ENCODE measurements at places on chromosomes 11 and 22. TPM values are rescaled to one million over a fixed set of nuclear protein-coding genes. Genes with fewer than 3 reads are reported as not detected.

CASP12 gene
- 12.0 TPM for total RNA-seq

VEGFB gene
- 146 TPM for total RNA-seq

GRCh38 chr11:46942172-46942571 lies 5.6 kb downstream of the CSTPP1 start:
- H3K4me1 ChIP-seq, result no peaks in the 10 kb centered on the region
- no peaks in the 10 kb centered on the region for H3K36me3 ChIP-seq
- no peaks in the 10 kb centered on the region for H3K27me3 ChIP-seq
- H3K4me3 ChIP-seq, result no peak overlapping the region
- DNase-seq, result no peak
- no peak overlapping the region for H3K27ac ChIP-seq

- H3K36me3 ChIP-seq, result no peaks in the 10 kb centered on the region
- no peak overlapping the region for H3K4me3 ChIP-seq
- no peaks in the 10 kb centered on the region for H3K27me3 ChIP-seq
- no peaks in the 10 kb centered on the region for H3K4me1 ChIP-seq
Observed at GRCh38 chr11:9073466-9074225, 17.8 kb downstream of the SCUBE2 start.

GRCh38 chr11:118485273-118485672 lies 42.0 kb upstream of the TTC36 start:
- no peaks in the 10 kb centered on the region for H3K4me1 ChIP-seq
- DNase-seq, result no peak
- no peak overlapping the region for H3K27ac ChIP-seq
- no peaks in the 10 kb centered on the region for H3K27me3 ChIP-seq

DNA sequence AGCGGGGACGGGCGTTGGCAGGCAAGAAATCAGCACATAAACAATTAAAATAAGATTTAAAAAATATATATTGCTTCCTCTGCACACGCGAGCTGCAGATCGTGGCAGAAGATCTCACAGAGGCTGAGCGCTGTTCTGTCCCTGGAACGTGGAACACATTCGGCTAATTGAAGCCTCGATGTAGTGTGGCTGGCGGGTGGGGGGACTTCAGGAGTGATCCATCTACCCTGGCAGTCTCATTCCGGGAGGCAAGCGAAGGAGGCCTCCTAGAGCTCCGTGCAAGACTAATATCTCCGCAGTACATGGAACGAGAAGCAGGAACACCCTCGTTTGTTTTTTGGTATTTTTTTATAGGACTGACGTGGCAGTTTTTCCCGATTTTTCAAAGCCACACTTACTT lies 402.4 kb downstream of the MN1 start:
- H3K4me3 ChIP-seq, result no peak overlapping the region
- no peaks in the 10 kb centered on the region for H3K36me3 ChIP-seq
- H3K27ac ChIP-seq, result peak overlapping the region; percentile 38
- peak; percentile 48 for DNase-seq
- H3K4me1 ChIP-seq, result peaks cover 4% of the 10 kb centered on the region

DNA sequence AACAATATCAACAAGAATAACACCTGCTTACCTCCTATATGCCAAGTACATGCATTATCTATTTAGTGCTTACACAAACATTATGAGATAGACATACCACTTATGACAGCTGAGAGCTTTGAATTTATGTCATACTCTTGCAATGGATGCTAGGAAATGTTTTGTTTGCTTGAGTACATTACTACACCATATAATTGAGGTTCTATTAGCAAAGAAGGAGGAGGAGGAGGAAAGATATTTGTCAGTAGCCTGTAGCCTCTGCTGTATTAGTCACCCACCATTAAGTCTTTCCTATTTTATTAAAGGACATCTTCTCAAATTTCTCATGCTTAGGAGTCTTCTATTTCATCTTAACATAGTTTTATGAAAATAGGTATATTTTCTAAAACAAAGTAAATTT lies 6.4 kb downstream of the ANO5 start:
- no peak overlapping the region for H3K27ac ChIP-seq
- H3K27me3 ChIP-seq, result no peaks in the 10 kb centered on the region
- H3K4me3 ChIP-seq, result no peak overlapping the region
- DNase-seq, result no peak
- no peaks in the 10 kb centered on the region for H3K36me3 ChIP-seq

DNA sequence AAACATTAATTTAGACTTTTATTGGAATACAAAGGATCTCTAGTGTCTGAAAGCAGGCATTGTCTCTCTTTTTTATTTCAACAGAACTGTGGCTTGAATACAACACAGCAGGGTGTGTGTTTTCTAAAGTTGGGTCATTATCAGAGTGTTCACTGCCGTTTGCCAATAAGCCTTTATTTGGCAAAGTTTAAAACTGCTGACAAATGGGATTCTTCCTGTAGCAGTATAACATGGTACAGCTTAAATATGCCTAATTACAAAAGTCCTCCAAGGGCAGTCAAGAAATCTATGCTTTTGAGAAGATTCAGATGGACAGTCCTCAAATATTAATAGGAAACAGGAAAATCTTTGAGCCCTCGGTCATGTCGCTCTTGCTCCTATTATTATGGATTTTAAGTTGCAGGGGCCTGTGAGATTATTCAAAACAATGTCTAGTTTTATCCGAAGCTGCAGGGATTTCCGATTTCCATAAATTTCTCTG lies 199.9 kb downstream of the MAML2 start:
- no peak for DNase-seq
- no peak overlapping the region for H3K27ac ChIP-seq
- H3K27me3 ChIP-seq, result no peaks in the 10 kb centered on the region
- H3K4me1 ChIP-seq, result peaks cover 3% of the 10 kb centered on the region

GRCh38 chr11:32081901-32082300 lies 9.0 kb upstream of the RCN1 start:
- peaks cover 7% of the 10 kb centered on the region for H3K4me1 ChIP-seq
- H3K36me3 ChIP-seq, result no peaks in the 10 kb centered on the region
- H3K27me3 ChIP-seq, result no peaks in the 10 kb centered on the region
- no peak overlapping the region for H3K27ac ChIP-seq
- no peak for DNase-seq

- no peak for DNase-seq
- H3K4me3 ChIP-seq, result no peak overlapping the region
- H3K27me3 ChIP-seq, result no peaks in the 10 kb centered on the region
- no peaks in the 10 kb centered on the region for H3K36me3 ChIP-seq
- no peaks in the 10 kb centered on the region for H3K4me1 ChIP-seq
Observed at GRCh38 chr11:110856996-110857812, 145.0 kb upstream of the ARHGAP20 start.

- DNase-seq, result no peak
- no peak overlapping the region for H3K27ac ChIP-seq
- H3K27me3 ChIP-seq, result no peaks in the 10 kb centered on the region
- no peak overlapping the region for H3K4me3 ChIP-seq
Observed at GRCh38 chr11:105220121-105220520, 80.6 kb upstream of the CARD18 start.

DNA sequence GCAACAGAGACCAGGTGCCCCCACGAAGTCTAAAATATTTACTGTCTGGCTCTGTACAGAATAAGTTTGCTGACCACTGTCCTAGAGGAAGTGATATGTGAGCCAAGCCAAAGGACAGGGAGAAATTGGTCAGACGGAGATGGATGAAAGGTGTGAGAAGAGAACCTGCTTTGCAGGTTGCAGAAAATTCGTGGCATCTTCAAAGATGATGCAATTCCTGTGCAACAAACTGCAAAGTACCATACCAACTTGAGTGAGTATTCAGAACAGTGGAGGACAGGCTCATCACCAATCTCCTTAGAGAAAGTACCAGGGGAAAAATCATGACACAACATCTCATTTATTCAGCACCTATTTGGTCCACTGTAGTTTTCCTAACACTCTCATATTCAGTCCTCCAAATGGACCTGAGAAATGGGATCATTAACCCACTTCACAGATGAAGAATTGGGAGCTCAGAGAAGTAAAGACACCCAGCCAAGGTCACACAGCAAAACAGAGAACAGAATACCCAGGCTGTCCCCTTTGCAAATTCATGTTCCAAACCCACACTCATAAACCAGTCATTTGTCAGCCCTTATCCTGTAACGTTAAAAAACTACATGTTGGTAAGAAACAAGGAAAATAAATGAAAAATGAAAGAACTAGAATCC lies 536.8 kb downstream of the MIAT start:
- no peak overlapping the region for H3K4me3 ChIP-seq
- peaks cover 5% of the 10 kb centered on the region for H3K4me1 ChIP-seq
- no peak overlapping the region for H3K27ac ChIP-seq
- no peak for DNase-seq

GRCh38 chr11:45217991-45218390 lies 68.2 kb downstream of the SYT13 start:
- H3K27me3 ChIP-seq, result no peaks in the 10 kb centered on the region
- no peak overlapping the region for H3K4me3 ChIP-seq
- H3K4me1 ChIP-seq, result no peaks in the 10 kb centered on the region
- no peak overlapping the region for H3K27ac ChIP-seq

DNA sequence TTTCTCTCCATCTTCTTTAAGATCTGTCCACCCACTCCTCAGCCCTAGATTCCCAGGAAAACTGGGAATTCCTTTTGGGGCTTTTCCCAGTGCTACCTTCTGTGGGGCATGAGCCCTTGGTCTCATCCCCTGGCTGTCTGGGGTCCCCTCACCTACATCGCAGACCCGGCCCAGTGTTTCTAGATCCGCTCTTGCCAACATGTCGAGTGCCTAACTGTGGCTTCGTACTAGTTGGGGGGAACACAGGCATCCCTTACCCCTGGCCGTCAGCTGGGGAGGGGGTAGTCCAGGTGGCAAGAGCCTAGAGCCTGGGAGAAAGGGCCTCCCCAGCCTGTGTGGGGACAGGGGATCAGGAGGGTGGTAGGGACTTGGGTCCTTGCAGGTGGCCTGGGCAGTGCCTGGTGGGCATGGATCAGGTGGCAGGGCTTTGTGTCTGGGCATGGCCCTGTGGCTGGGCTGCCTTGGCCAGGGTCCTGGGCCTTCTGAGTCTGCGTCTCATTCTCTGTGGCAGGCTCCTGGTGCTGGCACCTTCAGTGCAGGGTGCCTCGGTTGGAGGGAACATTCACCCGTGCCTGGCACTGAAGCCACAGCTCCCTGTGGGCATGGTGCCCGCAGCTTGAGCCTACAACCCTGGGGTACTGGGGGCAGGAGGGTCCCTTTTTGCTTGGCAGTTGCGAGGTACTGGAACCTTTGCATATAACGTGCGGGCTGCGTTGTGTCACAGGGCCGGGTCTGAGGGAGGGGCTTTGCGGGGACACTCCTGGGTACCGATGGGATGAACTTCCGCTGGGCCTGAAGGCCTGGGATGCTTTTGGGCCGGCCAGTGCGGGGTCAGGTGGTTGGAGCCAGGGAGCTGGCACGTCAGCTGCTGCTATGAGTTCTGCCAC lies 4.1 kb downstream of the KCNQ1 start:
- H3K27me3 ChIP-seq, result peaks cover 3% of the 10 kb centered on the region
- H3K4me3 ChIP-seq, result no peak overlapping the region
- no peaks in the 10 kb centered on the region for H3K4me1 ChIP-seq
- H3K27ac ChIP-seq, result no peak overlapping the region
- no peak for DNase-seq
- H3K36me3 ChIP-seq, result no peaks in the 10 kb centered on the region

Measured in ovary (tissue), 10 donors.